ENCODE measurements at places on chromosomes 2 and 18.

GRCh38 chr2:86453836-86454235, 12.7 kb downstream of the KDM3A start:
- no peak for DNase-seq

DNA sequence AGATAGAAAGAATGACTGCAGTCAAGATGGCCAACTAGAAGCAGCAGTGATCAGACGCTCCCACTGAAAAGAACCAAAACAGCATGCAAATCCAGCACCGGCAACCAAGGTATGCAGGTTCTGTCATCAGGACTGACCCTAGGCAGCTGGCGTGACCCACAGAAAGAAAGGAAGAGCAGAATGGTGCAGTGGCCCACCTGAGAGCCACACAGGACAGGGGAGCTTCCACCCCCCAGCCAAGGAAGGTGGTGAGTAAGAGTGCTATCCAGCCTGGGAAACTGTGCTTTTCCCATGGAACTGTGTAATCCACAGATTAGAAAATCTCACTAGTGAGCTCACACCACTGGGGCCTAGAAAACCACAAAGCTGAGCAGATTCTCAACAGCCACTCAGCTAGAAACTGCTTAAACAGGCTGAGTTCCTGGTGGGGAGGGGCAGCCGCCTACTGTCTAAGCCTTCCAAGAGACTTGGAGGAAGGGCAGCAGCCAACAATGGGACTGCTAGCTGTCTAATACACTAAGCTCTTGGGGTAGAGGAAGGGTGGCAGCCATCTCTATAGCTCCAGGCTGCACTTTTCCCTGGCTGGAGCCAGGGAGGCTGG, 127.9 kb downstream of the EVA1A start:
- DNase-seq: no peak

- DNase-seq: no peak
These were observed 555.1 kb downstream of the BCL11A start for GRCh38 chr2:59998324-59998723.

DNA sequence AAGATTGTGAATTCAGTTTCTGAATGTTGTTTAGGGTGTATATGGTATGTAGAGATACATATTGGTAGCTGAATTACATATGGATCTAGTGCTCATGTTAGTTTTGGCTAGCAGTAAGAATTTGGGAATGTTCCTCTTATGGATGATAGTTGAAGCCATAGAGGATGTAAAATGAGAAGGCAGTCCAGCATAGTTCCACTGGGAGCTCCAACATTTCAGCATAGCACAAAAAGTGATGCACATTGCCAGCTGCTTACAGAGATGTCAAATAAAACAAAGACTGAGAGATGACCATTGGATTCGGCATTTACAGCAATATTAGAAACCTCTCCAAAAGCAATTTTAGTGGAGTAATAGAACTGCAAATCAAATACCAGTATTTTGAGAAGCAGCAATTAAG, 77.4 kb downstream of the EML4 start:
- DNase-seq: no peak

DNA sequence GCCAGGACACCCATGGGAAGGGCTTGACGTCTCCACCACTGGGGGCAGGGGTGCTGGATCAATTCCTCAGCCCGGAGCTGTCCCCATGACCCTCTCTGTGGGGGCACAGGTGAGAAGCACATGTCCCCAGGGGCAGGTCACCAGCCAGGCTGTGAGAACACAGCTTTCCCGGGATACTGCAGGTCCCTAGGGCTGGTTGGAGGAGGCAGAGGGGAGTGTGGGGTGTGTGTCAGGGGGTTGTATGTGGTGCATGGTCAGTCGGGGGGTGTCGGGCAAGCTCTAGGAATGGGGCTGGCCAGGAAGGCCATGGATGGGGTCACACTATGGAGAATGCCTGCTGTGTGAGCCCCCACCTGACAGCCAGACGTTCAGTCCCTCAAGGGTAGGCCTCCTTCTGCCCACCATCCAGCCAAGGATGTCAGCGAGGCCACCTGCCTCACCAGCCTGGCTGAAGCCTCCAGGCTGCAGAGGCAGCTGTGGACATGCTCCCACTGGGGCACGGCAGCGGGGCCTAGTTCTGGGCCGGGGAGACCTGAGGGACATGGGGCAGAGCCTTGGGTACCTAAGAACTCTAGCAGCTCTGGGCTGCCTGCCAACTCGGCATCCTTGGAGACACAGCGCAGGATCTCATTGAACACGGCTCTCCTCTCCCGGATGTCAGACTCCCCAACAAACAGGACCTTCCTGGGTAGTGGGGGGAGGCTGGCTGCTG, 10.3 kb downstream of the HS1BP3 start:
- no peak for DNase-seq

GRCh38 chr2:179954026-179954425, 53.1 kb downstream of the CWC22 start:
- DNase-seq: no peak
